ENCODE measurements at places on chromosomes 1 and 21.

- no peaks in the 10 kb centered on the region for H3K4me1 ChIP-seq
- H3K27ac ChIP-seq = no peak overlapping the region
- no peaks in the 10 kb centered on the region for H3K27me3 ChIP-seq
- no peaks in the 10 kb centered on the region for H3K36me3 ChIP-seq
- no peak overlapping the region for H3K4me3 ChIP-seq
Measured at GRCh38 chr1:52792036-52792435, 50.5 kb upstream of the ZYG11A start.

- no peaks in the 10 kb centered on the region for H3K36me3 ChIP-seq
- no peak overlapping the region for H3K27ac ChIP-seq
- DNase-seq = no peak
- peaks cover 33% of the 10 kb centered on the region for H3K4me1 ChIP-seq
- no peak overlapping the region for H3K4me3 ChIP-seq
Measured at GRCh38 chr1:165328136-165328535, 28.4 kb downstream of the LMX1A start.

GRCh38 chr1:42128499-42128898 is 24.7 kb upstream of the GUCA2B start:
- H3K36me3 ChIP-seq = no peaks in the 10 kb centered on the region
- no peak overlapping the region for H3K27ac ChIP-seq
- H3K4me1 ChIP-seq = no peaks in the 10 kb centered on the region
- DNase-seq = no peak

DNA sequence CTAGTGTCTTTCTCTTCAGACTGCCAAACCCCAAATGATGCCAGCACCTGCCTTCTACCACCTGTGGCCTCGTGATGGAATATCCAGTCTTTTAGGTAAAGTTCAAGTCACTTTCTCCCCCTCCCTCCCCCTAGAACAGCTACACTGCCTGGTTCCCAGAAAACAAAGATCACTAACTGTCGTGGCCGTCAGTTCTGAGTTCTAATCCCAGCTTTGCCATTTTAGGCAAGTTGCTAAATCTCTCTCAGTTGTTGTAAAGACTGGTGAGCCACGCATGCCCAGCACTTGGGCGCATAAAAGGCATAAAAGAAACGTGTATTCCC is 648 bp upstream of the TRAPPC3 start:
- peaks cover 15% of the 10 kb centered on the region for H3K27me3 ChIP-seq
- H3K36me3 ChIP-seq = no peaks in the 10 kb centered on the region
- H3K4me3 ChIP-seq = peak overlapping the region; percentile 4
- H3K27ac ChIP-seq = no peak overlapping the region
- no peak for DNase-seq

- no peaks in the 10 kb centered on the region for H3K4me1 ChIP-seq
- DNase-seq = peak; percentile 38
Measured at GRCh38 chr1:54705153-54705552, 10.5 kb upstream of the TTC4 start.

DNA sequence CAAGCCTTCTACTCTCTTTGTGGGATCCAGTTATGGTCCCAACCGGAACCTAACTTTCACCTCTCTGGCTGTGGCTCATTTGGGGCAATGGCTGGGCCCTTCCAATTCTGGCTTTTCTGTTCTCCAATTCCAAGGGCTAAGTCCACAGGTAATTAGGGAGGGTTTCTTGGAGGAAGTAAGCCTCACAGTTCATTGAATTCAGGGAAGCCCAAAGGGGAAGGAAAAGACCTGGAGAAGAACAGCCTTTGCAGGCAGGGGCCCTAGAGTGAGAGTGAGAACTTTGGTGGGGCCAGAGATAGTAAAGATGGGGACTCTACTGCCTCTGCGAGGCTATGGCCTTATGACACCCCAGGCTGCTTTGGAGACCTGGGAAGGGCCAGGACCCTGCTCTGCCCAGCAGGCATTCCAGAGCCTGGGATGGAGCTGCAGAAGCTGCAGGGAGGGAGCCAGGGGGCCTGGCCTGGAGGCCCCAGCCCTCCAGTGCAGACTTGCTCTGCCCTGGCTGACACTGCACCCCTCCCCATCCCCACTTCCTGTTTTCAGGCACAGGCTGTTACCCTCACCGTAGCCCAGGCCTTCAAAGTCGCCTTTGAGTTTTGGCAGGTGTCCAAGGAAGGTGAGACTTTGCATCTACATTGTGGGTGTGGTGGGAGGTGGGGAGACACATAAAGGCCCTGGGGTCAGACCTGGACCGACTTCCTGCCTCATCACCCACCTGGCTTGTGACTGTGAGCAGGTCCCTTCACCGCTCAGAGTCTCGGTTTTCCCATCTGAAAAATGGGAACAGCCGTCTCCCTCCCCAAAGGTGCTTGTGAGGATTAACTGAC is 18.9 kb downstream of the LDLRAP1 start:
- no peak for DNase-seq
- no peak overlapping the region for H3K4me3 ChIP-seq
- H3K36me3 ChIP-seq = no peaks in the 10 kb centered on the region

DNA sequence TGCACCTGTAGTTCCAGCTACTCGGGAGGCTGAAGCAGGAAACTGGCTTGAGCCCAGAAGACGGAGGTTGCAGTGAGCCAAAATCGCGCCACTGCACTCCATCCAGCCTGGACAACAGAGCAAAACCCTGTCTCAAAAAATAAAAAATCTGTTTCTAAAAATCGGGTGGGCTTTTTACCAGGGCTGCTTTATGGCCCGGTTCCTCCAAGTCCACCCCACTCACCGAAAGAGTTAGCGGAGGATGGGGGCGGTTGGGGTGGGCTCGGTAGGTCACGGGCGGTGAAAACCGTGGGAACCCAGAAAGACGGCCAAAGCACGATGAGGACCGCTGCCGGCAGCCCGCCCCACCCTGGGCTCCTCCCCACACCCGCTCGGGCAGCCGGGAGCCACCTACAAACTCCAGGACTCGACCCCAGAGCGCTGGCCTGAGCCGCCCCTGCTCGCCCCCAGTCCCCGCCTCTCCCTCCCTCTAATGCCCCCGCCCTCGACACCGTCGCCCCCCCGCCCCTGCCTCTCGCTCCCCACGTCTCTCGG is 846 bp upstream of the PER3 start:
- H3K4me1 ChIP-seq = no peaks in the 10 kb centered on the region
- DNase-seq = no peak
- peak overlapping the region; percentile 45 for H3K4me3 ChIP-seq

DNA sequence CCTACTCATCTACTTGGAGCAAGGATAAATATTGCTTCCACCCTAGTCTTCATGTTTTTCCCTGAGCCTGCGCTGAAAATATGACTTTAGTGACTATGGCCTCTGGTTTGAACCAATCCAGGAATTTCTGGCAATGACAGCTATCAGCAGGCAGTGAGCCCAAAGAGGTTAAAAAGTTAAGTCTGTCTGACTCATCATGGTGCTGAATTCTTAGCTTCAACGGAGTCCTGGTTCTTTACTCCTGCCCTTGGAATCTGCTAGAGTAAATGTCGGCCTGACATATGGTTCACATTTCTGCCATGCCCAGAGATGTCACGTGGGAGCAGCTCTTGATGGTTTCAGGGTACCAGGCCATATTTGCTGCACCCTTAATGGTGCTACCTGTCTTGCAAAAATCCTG is 351.6 kb upstream of the PLXNA2 start:
- no peak overlapping the region for H3K27ac ChIP-seq
- H3K36me3 ChIP-seq = no peaks in the 10 kb centered on the region

DNA sequence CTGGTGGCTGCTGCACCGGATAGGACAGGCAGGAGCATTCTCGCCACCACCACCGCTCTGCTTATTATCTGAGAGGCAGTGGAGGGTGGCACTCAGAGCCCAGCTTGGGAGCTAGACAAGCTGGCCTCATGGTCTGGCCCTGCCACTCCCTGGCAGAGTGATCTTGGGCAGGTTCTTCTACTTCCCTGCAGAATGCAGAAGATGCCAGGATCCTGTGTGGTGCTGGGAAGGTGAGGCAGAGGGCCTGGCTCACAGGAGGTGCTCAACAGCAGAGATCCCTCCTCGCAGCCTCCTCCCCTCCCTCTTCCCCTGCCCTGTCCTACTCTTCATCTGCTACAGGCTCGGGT is 60.4 kb downstream of the ARHGEF10L start:
- no peak overlapping the region for H3K4me3 ChIP-seq
- DNase-seq = no peak
- no peaks in the 10 kb centered on the region for H3K27me3 ChIP-seq
- H3K4me1 ChIP-seq = no peaks in the 10 kb centered on the region

- H3K4me1 ChIP-seq = peaks cover 15% of the 10 kb centered on the region
- peak overlapping the region; percentile 68 for H3K4me3 ChIP-seq
Measured at GRCh38 chr1:10033359-10033845, 644 bp downstream of the UBE4B start.

DNA sequence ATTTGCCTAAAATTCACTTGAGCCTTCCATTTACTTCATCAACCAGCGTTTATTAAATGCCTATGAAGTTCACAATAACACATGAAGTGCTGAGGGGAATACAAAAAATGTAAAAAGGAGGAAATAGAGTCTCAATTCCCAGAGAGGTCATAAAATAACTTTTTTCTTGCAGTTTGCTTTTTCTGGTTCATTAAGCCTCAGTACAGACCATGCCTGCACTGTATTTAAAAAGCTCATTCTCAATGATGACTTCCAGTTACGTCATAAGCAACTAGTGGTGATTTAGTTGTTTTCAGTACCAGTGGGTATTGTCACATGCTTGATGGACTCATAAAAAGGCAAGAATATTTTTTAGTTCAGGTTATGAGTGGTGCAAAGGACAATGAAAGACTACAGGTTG is 160.1 kb upstream of the UBE2U start:
- H3K4me3 ChIP-seq = no peak overlapping the region
- H3K4me1 ChIP-seq = peaks cover 75% of the 10 kb centered on the region
- no peak for DNase-seq
- no peak overlapping the region for H3K27ac ChIP-seq
- H3K36me3 ChIP-seq = no peaks in the 10 kb centered on the region

DNA sequence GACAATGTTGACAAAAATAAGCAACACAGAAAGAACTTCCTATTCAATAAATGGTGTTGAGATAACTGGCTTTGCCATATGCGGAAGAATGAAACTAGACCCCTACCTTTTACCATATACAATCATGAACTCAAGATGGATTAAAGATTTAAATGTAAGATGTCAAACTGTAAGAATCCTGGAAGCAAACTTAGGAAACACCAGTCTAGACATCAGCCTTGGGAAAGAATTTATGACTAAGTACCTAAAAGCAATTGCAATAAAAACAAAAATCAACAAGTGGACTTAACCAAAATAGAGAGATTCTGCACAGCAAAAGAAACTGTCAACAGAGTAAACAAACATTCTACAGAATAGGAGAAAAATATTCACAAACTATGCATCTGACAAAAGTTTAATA is 16.1 kb upstream of the CLDN8 start:
- no peak overlapping the region for H3K4me3 ChIP-seq
- no peak overlapping the region for H3K27ac ChIP-seq
- no peaks in the 10 kb centered on the region for H3K27me3 ChIP-seq
- H3K4me1 ChIP-seq = no peaks in the 10 kb centered on the region
- no peaks in the 10 kb centered on the region for H3K36me3 ChIP-seq

DNA sequence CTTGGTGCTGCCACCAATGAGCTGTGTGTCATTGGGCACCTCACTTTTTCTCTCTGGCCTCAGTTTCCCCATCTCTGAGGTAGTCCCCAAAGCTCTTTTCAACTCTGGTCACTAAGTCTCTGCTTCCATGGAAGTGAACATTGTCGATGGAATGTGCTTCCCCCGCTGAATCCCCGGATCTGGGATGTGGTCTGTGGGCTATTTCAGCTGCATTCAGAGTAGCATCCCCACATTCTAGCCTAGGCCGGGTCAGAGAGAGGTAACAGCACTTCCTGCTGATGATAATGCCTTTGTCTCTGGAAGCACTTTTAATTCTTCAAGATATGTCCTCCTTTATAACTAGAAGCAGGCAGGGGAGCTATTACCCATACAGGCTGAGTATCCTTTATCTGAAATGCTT is 29.8 kb downstream of the RASSF5 start:
- DNase-seq = no peak
- no peaks in the 10 kb centered on the region for H3K36me3 ChIP-seq
- H3K27ac ChIP-seq = no peak overlapping the region
- no peak overlapping the region for H3K4me3 ChIP-seq
- H3K27me3 ChIP-seq = no peaks in the 10 kb centered on the region

GRCh38 chr1:162916407-162916806 is 55.4 kb upstream of the CCDC190 start:
- no peaks in the 10 kb centered on the region for H3K36me3 ChIP-seq
- H3K4me3 ChIP-seq = no peak overlapping the region
- no peaks in the 10 kb centered on the region for H3K4me1 ChIP-seq
- no peak for DNase-seq
- H3K27me3 ChIP-seq = no peaks in the 10 kb centered on the region
- no peak overlapping the region for H3K27ac ChIP-seq

DNA sequence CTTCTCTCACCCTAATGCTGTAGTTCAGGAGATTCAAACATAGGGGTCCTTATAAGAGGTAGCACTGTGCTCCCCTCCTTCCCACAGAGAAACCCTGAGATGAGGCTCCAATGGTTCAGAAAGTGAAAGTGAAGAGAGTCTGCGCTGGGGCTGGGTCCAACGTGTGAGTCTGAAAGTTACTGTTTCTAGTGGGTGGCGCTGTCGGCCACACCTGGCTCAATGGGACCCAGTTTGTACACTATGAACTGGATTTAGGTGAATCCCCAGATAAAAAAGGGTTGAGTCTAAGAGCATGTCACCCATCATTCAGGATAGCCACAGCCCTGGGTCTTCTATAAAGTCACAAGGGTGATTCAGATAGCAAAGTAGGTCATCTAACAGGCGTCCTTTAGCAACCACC is 2.8 kb downstream of the SMCP start:
- no peak for DNase-seq
- no peak overlapping the region for H3K4me3 ChIP-seq
- no peaks in the 10 kb centered on the region for H3K4me1 ChIP-seq
- H3K36me3 ChIP-seq = no peaks in the 10 kb centered on the region

DNA sequence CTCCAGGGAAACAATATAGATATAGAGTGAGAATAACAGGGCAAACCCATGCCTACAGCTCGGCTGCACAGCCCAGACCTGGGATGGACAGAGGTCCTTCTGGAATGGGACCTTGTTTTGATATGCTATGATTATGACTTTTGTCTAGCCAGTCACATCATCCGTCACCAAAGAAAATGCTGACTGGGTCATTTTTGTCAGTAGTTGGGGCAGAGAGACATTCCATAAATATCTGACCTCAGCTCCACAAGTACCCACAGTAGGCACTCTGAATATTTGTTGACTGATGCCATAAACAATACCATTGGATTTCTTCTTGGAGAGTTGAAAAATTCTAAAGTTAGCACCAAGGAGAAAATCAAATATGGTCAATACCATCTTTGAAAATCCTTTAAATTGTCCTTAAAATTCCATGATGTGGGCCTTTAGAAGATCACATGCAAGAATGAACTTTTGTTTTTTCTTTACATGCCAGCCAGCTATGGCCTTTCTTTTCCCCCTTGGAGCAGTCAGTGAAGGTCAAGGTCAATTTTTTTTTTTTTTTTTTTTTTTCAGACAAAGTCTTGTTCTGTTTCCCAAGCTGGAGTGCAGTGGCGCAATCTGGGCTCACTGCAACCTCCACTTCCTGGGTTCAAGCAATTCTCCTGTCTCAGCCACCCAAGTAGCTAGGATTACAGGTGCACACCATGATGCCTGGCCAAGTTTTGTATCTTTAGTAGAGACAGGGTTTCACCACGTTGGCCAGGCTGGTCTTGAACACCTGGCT is 7.3 kb downstream of the TMCO4 start:
- no peak for DNase-seq
- H3K36me3 ChIP-seq = no peaks in the 10 kb centered on the region
- H3K4me1 ChIP-seq = no peaks in the 10 kb centered on the region
- H3K4me3 ChIP-seq = no peak overlapping the region
- no peaks in the 10 kb centered on the region for H3K27me3 ChIP-seq
- H3K27ac ChIP-seq = no peak overlapping the region
